GM12864 (cell line): ENCODE measurements at places on chromosomes 6 and 20.

- no peak for DNase-seq
Measured at GRCh38 chr6:22583230-22583629, 13.9 kb downstream of the HDGFL1 start.

DNA sequence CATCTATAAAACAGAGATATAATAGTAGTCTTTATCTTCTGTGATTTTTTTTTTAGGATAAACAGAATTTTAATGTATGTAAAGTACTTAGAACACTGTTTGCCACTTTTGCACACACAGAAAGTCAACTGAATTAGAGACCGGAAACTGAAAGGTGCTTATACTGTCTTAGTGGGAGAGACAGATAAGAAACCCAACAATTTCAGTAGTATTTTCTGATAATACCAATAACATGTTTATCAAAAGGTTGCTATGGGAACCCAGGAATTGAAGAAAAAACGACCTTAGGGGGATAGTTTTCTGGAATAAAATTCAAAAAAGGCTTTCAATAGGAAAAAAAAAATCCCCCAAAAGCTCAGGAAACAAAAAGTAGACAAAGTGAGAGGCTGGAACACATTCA lies 138.6 kb downstream of the BCKDHB start:
- no peak for DNase-seq

GRCh38 chr20:50655311-50655880 lies 35.9 kb downstream of the RIPOR3 start:
- DNase-seq: no peak

GRCh38 chr6:100417036-100417435 lies 47.7 kb downstream of the SIM1 start:
- no peak for DNase-seq

- DNase-seq: no peak
Measured at GRCh38 chr6:118780668-118781067, 113.3 kb upstream of the ASF1A start.

- peak; percentile 89 for DNase-seq
Measured at GRCh38 chr6:129748212-129748900, 38.4 kb upstream of the ARHGAP18 start.

- no peak for DNase-seq
Measured at GRCh38 chr20:32672394-32672981, 1.3 kb downstream of the C20orf203 start.

- no peak for DNase-seq
Measured at GRCh38 chr6:11427723-11428245, 109.8 kb upstream of the TMEM170B start.

DNA sequence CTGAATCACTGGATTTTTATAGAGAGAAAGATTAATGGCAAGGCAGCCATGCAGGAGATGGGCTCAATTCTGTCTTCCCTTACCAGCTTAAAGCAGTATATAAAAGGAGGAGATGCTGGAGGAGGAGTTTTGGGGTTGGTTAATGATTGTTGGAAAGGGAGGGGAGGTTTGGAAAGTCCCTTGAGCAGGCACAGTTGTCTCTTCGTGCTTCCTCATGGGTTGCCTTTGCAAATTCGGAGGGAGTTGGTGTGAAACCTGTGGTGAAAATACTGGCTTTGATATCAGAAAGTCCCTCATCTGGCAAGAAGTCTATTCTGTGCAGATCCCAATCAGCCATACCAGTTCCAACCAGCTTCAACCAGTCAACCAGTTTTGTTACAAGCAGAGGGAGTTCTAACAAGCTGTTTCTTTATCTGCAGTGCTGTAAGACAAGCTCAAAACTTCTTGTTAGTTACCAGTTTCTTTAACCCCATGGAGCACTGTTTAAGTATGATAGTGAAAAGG lies 107.0 kb downstream of the HIVEP1 start:
- DNase-seq: peak; percentile 54

DNA sequence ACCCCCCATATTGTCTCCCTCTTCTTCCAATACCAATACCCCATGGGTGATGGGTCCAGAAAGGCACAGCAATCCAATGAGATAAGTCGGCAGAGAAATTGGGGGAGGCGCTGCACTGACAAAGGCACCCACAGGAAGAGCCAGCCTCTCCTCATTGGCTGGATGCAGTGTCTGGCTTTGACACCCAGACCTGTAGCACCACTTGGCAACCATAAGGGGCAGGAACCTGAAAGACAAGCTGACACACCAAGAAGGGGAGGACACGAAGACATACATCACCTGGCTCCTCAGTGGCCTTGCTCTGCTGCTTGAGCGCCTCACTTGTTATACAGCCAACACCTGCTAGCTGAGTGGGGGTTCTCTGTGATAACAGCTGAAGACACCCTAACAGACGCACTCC lies 19.4 kb upstream of the SLC4A11 start:
- no peak for DNase-seq

DNA sequence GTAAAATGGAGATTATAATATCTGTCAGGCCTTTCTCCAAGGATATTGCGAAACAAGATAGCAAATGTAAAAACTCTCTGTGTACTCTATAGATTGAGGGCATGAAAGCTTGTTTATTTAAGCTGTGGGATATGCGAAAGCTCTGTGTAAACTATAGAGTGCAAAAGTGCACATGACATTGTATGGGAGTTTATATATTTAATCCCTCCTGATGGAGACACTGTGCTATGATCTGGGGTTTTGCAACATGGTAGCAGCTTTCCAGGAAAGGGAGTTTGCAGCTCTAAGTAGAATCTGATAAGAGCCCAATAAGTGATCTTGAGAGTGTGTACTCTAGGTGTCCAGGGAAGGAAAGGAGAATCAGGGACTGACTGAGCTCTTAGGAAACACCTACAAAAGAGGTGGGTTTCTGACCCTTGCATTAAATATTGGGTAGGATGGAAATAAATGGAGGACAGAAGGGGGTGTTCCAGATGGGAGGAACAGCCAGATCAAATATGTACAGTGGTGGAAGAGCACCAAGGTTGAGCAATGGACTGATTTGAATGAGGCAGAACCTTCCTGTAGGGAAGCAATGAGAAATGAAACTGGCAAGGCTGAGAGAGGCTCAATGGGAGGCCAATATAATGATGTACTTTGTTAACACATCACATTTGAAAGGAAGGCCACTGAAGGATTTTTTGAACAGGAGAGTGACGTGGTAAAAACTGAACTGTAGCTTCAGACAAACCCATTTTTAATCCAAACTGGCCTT lies 450.1 kb downstream of the GJA1 start:
- no peak for DNase-seq

- DNase-seq: no peak
Measured at GRCh38 chr6:158620963-158621693, 23.4 kb downstream of the DYNLT1 start.

- no peak for DNase-seq
Measured at GRCh38 chr6:87340230-87340629, 4.4 kb upstream of the C6orf163 start.
